ENCODE measurements at places on chromosomes 12 and 14.

DNA sequence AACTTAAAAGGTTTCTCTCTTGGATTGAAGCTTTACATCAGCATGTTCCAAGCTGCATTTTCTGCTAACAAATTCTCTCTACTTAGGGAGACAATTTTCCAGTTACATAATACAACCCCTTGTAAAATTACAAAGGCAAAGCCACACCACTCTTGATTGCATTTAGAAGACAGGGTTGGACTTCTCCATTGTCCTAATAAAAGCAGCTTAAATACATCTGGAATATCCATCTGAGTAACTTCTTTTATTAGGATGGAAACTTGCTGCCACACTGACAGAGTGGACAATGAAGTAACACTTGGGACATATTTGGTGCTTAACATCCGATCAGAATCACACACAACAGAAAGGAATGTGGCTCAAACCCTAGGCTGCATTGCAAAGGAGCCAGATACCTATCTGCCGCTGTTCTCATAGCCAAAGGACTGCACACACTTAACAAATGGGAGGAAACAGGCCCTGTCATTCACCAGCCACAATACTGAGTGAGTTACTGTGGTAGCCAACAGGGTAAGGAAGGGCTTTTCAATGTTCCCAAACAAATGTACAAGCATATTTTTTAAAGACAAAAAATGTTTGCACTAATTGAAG, 157.2 kb downstream of the PAX9 start:
- no peak for DNase-seq

DNA sequence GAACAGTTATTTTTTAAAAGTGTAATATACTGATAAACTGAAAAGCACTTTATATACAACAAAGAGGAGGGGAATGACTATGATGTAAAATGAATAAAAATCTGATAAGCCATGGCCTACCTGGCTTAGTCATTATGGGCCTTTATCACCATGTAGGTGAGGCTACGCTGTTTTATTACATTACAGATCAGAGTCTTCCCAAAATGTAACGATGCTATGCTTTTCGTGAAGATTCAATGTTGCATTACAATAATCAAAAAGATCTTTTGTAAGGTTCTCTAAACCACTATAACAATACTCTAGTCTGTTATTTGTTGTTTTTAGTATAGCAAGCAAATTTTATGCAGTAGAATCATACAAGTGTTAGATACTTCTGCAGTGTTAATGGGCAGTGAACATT, 34.2 kb downstream of the ARID4A start:
- no peak for DNase-seq

- DNase-seq = no peak
Measured at GRCh38 chr12:15151161-15152091, 69.8 kb downstream of the RERG start.

DNA sequence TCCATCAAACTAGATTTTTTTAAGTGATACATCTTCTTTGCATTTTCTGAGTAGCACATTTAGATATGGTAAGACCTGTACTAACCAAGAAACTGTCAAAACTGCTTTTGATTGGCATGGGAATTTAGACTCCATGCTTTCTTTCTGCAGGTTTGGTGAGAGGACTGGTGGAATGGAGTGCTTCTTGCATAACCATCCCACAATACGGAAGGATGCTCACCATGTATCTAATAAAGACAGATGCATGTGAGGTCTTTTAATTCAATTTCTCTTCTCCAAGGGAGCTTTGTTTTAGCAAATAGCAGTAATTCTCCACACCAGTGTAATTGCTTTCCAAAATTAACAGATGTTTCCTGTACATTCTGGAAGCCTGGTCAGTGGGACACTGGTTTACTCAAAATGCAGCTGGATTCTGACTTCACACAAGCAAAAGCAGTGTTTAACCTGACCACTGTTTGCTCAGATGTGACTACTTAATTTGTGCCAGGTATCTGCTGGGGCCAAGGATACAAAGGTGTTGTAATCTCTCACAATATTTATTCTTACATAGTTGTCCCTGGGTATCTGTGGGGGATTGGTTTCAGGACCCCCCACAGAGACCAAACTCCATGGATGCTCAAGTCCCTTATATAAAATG, 26.1 kb downstream of the FGD6 start:
- DNase-seq = no peak

- DNase-seq = no peak
Measured at GRCh38 chr14:31205681-31206535, 1.7 kb downstream of the HECTD1 start.

- DNase-seq = no peak
Measured at GRCh38 chr14:81161088-81161487, 59.7 kb downstream of the GTF2A1 start.

DNA sequence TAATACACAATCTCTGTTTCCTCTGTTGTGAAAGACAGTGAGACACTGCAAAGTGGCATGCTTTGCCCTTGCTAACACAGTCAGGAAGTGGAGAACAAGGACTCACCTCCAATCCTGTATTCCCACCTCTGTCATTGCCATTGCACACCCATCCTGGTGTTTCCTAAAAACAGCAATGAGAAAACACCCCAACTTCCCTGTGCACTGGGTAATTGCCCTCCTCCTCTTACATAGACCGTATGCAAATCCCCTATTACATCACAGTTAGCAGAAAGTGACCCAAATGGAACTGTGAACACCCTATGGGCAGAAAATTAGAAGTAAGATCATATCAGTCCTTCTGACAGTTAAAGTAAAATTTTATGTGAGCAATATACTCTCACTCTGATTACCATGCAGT, 355.5 kb downstream of the BCL11B start:
- no peak for DNase-seq

DNA sequence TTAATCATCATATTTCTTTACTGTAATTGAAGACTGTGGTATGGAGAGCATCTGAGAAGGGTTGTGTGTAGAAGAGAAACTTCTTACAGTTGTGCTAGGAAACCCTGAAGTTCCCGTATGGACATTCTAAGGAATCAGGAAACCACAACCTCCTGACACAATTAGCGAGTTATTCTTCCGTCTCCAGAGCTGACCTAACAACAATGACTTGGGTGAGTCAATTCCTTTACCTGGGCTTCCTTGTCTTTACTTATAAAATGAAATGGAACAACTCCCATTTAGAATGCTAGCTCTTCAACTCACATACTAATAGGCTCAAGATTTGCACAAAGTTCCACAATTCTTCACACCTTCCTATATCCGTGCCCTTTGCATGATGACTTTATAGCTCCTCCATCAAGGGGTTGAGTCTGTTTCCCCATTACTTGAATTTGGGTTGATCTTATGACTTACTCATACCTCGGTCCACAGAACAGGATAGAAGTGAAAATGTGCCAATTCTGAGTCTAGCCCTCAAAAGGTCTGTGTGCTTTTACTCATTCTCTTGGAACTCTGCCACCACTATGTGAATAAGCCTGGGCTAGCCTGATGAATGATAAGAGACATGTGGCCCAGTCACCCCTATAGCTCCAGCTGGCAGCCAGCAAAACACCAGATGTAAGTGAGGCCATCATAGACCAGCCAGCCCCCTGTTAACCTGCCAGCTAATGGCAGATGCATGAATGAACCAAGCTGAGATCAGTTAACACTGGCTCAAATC, 459.4 kb downstream of the ETNK1 start:
- no peak for DNase-seq

DNA sequence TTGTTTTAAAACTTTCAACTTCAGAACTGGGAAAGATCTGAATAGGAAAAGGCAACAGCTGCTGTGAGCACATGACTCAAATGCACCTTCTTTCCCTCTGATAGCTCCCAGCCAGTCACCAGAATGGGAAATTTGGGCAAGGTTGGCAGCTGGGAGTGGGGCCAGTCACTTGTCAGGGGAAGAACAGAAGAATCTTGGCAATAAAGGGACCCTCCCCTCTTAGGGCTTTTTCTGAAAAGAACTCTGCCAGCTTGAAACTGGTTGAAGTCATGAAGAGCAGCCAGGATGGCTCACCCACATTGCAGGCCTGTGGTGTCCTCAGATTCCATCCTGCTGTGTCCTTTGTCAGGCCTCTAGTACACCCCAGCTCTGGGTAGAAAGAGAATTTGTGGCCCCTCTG, 10.3 kb upstream of the RIC8B start:
- no peak for DNase-seq

GRCh38 chr12:16150276-16150675, 127.2 kb downstream of the SLC15A5 start:
- no peak for DNase-seq

GRCh38 chr14:58272588-58273372, 25.6 kb upstream of the ARID4A start:
- DNase-seq = no peak

DNA sequence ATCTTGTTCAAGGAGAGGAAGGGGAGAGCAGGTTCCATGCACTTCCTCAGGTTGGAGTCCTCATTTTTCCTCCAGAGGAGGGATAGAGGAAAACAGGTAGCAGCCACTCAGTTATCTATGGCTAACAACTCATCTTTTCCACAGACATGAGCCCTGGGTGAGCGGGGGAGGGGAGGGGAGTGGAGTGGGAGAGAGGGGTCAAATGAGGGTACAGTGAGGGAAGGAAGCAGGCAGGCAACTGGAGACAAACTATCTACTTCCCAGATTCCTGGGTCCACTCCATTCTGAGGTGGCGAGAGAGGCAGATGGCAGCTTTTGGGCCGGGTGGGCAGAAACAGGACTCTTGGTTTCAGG, 2.6 kb upstream of the ZNF385A start:
- no peak for DNase-seq

DNA sequence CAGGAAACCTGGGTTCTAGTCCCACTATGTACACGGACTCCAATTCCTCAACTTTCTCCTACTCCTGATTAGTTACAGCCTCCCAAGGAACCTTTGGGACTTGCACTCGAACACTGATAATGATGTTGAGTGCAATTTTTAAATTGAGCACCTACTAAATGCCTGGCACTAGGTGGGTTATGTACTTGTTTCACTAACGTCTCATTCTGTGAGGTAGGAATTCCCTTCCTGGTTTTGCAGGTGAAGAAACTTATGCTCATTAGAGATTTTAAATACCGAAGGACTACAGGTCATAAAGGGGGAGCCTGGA, 536 bp downstream of the PARPBP start:
- DNase-seq = no peak

- DNase-seq = no peak
Measured at GRCh38 chr12:94507455-94507854, 47.8 kb upstream of the CEP83 start.

DNA sequence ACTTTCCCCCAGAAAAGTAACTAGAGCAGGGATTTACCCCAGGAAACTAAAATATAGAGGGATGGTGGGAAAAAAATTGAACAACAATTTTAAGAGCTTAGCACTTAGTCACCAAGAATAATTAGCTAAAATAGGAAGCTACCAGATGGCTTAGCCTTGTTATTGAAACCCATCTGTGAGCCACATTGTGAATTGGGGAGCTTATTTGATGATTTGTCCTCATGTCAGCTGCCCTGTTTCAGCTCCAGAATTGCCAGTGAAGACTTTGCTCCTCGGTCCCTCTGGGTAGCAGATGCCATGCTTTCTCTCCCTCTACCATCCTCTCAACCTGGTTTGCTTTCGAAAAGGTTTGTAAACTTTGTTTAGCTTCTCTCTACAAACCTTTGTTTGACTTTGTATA, 67.7 kb upstream of the PTHLH start:
- no peak for DNase-seq

- DNase-seq = no peak
Measured at GRCh38 chr12:131375261-131375971, 335.5 kb upstream of the SFSWAP start.

GRCh38 chr12:60231303-60231702, 635.5 kb downstream of the SLC16A7 start:
- DNase-seq = no peak

DNA sequence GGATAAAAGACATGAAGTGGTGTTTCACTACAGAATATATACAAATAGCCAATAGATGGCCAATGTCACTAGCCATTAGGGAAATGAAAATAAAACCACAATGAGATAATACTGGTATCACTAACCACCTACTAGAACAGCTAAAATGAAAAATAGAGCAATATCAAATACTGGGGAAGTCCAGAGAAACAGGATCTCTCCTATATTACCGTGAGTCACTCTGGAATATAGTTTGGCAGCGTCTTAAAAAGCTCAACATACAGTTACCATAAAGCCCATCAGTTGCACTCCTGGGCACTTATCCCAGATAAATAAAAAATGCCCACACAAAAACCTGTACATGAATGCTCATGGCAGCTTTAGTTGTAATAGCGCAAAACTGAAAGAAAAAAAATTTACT, 101.7 kb downstream of the TMTC1 start:
- DNase-seq = no peak

DNA sequence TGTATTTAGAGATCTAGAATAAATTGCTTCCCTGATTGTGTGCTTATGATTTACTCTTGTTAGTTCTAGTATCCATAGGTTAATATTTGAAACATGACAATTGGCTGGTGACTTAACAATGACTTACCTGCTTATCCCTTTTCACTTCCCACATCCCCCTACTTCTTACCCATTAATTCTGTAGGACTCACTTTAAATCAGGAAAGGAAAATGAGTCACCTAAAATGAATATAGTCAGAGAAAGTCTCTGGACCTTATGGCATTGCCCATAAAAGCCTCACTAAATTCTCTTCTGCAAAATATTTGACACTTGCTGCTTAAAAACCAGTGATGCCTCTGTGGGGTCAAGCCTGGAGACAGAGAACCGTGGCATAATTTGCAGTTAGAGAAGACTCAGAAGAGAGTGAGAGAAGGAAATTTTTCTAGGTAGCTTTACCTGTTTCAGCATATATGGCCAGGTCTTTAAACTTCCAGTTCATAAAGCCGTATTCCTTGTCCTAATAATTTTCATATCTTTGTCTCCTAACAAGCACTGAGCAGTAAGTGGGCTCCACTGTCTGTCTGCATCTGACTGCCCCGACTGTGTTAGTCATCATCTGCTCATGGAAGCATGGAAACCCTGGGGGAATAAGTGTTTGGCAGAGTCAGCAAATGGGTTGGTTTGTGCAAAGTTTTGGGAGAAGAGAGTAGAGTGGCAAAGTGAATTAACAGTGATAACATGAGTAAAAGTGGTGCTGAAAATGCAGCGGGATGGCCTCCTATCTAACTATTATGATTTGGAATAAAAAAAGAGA, 294.4 kb downstream of the AKAP6 start:
- DNase-seq = no peak

- no peak for DNase-seq
Measured at GRCh38 chr12:30450872-30451271, 244.8 kb downstream of the IPO8 start.

GRCh38 chr12:102745971-102746600, 171.0 kb downstream of the PAH start:
- DNase-seq = no peak
